ENCODE measurements at places on chromosomes 6 and 20. TPM values are rescaled to one million over a fixed set of nuclear protein-coding genes. Genes with fewer than 3 reads are reported as not detected.
A peak's percentile ranks its signal among the peaks of the same experiment; 100 is the strongest.

NTSR1 gene
- 0.01 TPM for polyA plus RNA-seq

PPARD gene
- polyA plus RNA-seq: 40.9 TPM

DNA sequence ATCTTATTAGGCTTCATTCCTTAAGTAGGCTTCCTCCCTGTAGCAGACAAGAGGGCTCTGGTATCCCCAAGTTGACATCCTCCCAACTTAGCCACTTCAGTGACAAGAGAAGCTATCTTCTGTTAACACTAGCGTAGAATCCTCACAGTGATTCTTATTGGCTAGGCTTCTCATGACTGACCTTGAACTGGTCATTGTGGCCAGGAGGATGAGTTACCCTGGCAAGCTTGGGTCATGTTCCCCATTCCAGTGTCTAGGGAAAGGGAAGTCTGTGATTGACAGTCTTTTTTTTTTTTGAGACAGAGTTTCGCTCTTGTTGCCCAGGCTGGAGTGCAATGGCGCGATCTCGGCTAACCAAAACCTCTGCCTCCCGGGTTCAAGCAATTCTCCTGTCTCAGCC, 7.1 kb downstream of the CDKAL1 start:
- DNase-seq: no peak

- no peak for DNase-seq
These were observed 32.7 kb upstream of the SNAP25 start for GRCh38 chr20:10185741-10186558.

EYS gene
- 0.04 TPM for polyA plus RNA-seq

- DNase-seq: no peak
These were observed 2.0 kb downstream of the EEF1E1 start for GRCh38 chr6:8100159-8100854.

DNA sequence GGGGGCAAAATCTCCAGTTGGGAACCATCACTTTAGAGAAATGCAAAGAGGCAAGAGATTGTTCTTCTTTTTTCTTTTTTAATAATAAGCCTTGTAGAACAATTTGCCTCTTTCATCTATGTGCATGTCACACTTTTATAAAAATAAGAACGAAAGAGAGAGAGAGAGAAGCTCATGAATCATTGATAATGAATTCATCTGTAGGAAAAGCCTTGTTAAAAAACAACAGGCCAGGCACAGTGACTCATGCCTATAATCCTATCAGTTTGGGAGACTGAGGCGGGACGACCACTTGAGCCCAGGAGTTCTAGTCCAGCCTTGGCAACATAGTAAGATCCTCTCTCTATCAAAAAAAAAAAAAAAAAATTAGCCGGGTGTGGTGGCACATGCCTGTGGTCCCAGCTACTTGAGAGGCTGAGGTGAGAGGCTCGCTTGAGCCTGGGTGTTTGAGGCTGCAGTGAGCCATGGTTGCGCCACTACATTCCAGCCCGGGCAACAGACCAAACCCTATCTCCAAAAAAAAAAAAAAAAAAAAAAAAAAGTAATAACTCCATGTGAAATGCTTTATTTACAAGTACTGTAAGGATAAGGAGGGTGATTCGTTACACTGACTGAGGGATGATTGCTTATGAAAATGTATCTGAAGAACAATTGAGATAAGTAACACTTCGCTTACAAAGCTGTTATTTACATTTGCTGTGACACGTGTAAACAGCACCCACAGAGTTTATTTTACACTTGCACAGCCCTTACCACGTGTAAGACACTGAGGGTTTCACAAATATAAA, 6.0 kb downstream of the CCN5 start:
- DNase-seq: peak; percentile 79

LY86 gene
- not detected for polyA plus RNA-seq

GRCh38 chr6:4363656-4364055, 228.3 kb upstream of the ECI2 start:
- DNase-seq: no peak

GRCh38 chr6:71203206-71203605, 85.4 kb upstream of the OGFRL1 start:
- no peak for DNase-seq

GRCh38 chr20:33853507-33853813, 42.3 kb downstream of the CHMP4B start:
- DNase-seq: no peak

DNA sequence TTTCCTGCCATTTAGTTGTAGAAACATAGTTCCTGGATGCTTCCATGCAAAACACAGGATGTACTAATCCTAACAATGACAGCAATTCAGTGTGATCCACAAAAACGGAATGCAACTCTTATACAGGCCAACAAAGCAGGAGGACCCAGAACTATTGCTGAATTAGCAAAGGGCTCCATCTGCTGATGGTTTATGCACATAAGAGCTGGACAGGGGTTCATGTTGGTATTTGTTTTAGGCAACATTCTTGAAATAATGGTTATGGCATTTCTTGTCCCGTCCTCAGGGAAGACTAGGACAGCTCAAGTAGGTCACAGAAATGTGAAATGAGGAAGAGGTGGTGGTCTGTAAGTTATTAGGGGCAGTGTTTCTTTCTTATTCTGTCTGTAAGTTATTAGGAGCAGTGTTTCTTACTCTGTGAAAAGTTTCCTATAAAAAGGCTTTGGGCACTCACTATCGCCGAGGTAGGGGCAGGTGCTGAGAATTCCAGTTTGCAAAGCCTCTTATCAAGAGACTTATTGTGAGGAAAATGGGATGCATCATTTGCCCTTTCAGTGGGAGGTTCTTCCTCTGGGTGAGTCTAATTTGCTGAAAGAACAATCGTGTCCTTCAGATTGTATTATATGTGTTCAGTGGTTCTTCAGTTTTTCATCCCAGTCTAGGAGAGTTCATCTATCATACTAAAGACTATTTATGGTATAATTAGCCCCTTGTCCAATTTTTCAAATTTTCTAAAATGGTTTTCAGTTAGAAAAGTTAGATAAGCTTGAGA, 171.1 kb downstream of the MCHR2 start:
- peak; percentile 15 for DNase-seq

GRCh38 chr6:127914240-127914639, 13.4 kb upstream of the THEMIS start:
- DNase-seq: peak; percentile 11

DNA sequence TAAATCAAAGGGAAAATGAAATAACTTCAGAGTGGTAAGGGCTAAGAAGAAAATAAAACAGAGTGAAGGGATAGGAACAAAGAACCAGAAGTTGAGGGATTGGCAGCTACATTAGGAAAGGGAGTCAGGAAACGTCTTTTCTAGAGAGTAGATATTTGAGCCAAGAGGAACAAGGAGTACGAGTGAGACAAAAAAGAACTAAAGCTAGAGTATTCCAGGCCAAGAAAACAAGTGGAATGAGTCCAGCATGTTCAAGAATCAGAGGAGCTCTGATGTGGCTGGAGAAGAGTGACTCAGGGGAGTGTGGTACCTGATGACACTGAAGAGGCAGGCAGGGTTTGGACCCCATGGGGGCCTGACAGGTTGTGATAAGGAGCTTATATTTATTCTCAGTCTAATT, 66.3 kb downstream of the CEP162 start:
- DNase-seq: no peak

TGM2 gene
- 313 TPM for polyA plus RNA-seq

All from BJ (cell line).